CD8-positive, alpha-beta T cell (primary cell): ENCODE measurements at places on chromosomes 5 and 9. TPM values are rescaled to one million over a fixed set of nuclear protein-coding genes. Genes with fewer than 3 reads are reported as not detected.
A peak's percentile ranks its signal among the peaks of the same experiment; 100 is the strongest.

DNA sequence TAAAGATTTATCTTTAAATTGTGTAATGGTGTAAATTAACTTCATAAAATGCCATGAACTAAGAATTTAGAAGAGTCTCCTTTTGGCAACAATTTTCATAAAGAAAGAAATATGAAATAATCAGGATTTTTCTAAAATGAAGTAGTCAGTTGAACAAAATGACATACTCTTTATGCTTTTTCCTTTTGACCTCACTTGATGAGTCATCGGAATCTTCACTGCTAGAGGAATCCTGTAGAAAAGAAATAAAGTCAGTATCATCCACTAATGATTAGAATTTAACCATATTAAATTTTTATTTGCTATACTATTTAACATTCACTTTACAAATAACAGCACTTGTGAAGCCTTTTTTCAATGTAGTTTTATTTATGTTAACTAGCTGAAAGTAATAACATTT lies 26.1 kb downstream of the CHD1 start:
- no peak for DNase-seq

GRCh38 chr5:11719888-11720481 lies 184.3 kb downstream of the CTNND2 start:
- peak; percentile 23 for DNase-seq

DNA sequence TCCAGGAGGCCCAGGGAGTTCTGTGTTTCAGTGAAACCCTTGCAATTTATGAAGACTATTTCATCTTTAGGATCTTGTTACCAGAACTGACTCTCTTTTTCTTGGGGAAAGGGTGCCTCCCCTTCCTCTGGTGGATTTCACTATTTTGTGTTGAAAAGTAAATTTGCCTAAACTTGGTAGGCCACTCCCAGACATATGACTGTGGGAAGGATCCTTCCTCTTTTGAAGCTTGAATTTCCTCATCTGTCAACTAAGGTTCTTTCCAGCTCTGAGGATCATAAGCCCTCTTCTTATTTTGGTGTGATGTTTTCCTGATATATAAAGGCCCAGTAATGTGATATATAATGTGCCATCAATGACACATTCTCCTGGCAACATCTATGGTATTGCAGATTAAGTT lies 59.1 kb upstream of the ZFAND5 start:
- DNase-seq = no peak

GRCh38 chr5:128304088-128304487 lies 220.5 kb downstream of the SLC12A2 start:
- no peak for DNase-seq

- DNase-seq = no peak
Observed at GRCh38 chr9:133460405-133461175, 812 bp downstream of the CACFD1 start.

GRCh38 chr5:88452820-88453219 lies 184.2 kb upstream of the TMEM161B start:
- no peak for DNase-seq

Gene PCDHGA9
- total RNA-seq = not detected

Gene NKD2
- total RNA-seq = 0.33 TPM

DNA sequence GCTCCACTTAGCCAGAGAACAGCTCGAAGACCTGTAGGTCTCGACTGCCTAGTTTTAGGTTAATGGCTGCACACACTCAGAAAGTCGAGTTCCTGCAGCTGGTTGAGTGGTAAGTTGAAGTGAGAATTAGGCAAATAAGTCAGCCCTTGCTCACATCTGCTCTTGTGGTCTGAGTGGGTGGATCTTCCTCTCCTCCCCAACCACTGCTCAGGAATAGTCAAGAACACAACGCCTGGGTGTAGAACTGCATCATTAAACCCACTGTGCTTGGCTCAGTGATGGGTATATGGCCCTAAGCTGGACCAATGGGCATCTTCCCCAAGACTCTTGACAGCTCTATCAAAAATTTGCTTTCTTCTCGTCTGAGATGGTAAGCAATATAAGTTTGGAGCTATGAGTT lies 20.9 kb upstream of the ADAM19 start:
- DNase-seq = no peak

GRCh38 chr9:136650021-136650420 lies 12.7 kb upstream of the EGFL7 start:
- no peak for DNase-seq

Gene FAM120A
- 39.7 TPM for total RNA-seq

GRCh38 chr5:153617190-153617589 lies 126.7 kb downstream of the GRIA1 start:
- no peak for DNase-seq

Gene MLANA
- not detected for total RNA-seq

DNA sequence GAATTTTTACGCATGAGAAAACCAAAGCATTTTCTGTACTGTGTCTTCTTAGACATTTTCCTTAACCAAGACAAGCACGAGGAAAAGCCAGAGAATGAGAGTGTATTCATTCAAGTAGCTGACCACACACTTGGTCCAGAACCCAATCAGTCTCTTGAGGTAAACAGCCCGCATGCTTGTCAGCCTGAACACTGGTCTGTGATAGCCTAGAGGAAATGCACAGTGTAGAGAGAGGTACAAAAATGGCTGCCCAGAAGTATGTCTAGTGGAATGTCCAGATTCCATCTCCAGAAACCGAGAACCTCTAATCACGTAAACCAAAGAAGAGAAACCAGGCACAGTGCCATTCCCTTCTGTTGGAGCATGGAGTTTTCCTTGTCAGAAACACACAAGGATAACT lies 80.0 kb upstream of the SNX2 start:
- DNase-seq = no peak

Gene SLC34A3
- total RNA-seq = not detected

Gene BTF3
- total RNA-seq = 815 TPM

GRCh38 chr9:135887585-135888050 lies 19.7 kb downstream of the CAMSAP1 start:
- peak; percentile 65 for DNase-seq

Gene EIF4E1B
- total RNA-seq = not detected

- no peak for DNase-seq
Observed at GRCh38 chr9:122020398-122020797, 72.7 kb downstream of the TTLL11 start.

Gene PTGR1
- total RNA-seq = not detected

- no peak for DNase-seq
Observed at GRCh38 chr9:131402073-131402472, 8.2 kb downstream of the PRRC2B start.

Gene PTCD2
- 3.7 TPM for total RNA-seq

GRCh38 chr5:139856714-139857113 lies 61.1 kb downstream of the PSD2 start:
- DNase-seq = no peak
